ENCODE measurements at places on chromosomes 4 and X.

- DNase-seq, result no peak
Measured at GRCh38 chr4:179040259-179040658, 1598.0 kb upstream of the AGA start.

DNA sequence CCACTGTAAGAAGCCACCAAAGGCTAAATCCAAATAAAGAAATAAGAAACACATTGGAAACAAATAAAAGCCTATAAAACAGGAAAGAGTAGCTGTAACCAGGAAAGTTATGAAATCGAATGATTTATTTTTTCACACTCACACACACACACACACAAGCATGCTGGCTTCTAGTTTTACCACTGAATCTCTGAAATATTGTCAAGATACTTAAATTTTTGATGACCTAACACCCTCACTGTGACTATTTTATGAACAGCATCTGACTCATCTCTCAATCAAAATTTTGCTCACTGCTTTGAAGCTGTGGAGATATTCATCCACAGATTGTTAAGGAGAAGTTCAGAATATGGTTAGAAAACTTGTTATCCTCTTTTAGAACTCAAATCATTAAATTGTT is 13.9 kb upstream of the GABRB1 start:
- no peak for DNase-seq

DNA sequence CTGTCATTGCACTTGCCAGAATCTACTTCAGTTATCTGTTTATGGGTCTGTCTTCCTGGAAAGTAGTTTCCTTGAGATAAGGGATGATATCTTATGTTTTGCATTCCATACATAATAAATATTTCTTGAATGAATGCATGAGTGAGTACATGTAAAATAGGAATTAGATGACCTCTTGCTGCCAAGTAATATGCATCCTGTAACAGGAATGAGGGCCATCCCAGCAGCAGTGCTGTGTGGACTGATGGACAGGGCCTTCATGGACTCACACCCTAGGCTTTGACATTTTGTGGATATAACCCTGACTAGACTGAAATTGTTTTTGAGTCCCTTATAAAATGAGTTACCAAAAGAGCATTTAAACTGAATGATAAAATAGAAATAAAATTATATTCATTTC is 77.2 kb upstream of the NEIL3 start:
- no peak for DNase-seq

- no peak for DNase-seq
Measured at GRCh38 chrX:147838465-147839131, 73.1 kb upstream of the FMR1 start.

- no peak for DNase-seq
Measured at GRCh38 chrX:53188763-53189162, 36.2 kb downstream of the KDM5C start.
